Left kidney (tissue), 8 donors: ENCODE measurements at places on chromosomes 12 and 14. TPM values are rescaled to one million over a fixed set of nuclear protein-coding genes. Genes with fewer than 3 reads are reported as not detected.

DNA sequence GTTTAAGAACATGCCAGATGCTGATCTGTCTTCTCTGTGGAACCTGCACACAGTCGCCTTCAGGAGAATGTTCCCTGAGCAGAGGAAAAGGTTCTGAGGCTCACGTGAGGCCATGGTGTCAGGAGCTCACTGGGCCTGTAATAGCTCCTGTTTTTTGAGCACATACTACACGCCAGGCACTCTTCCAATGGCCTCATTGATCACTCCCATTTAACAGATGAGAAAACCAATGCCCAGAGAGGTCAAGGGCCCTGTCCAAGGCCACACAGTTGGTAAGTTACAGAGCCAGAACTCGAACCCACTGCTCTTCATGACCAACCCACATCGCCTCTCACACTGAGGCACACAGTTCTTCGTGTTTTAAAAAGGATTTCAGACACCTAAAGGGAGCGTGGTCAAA lies 7.3 kb upstream of the HHIPL1 start:
- DNase-seq: no peak

DNA sequence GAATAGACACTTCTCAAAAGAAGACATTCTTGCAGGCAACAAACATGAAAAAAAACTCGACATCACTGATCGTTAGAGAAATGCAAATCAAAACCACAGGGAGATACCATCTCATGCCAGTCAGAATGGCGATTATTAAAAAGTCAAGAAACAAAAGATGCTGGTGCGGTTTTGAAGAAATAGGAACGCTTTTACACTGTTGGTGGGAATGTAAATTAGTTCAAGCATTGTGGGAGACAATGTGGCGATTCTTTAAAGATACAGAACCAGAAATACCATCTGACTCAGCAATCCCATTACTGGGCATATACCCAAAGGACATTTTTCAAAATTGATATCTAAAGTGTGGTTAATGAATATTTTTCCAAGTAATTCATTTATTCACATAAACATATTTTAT lies 39.6 kb upstream of the LIN7A start:
- DNase-seq: no peak

DNA sequence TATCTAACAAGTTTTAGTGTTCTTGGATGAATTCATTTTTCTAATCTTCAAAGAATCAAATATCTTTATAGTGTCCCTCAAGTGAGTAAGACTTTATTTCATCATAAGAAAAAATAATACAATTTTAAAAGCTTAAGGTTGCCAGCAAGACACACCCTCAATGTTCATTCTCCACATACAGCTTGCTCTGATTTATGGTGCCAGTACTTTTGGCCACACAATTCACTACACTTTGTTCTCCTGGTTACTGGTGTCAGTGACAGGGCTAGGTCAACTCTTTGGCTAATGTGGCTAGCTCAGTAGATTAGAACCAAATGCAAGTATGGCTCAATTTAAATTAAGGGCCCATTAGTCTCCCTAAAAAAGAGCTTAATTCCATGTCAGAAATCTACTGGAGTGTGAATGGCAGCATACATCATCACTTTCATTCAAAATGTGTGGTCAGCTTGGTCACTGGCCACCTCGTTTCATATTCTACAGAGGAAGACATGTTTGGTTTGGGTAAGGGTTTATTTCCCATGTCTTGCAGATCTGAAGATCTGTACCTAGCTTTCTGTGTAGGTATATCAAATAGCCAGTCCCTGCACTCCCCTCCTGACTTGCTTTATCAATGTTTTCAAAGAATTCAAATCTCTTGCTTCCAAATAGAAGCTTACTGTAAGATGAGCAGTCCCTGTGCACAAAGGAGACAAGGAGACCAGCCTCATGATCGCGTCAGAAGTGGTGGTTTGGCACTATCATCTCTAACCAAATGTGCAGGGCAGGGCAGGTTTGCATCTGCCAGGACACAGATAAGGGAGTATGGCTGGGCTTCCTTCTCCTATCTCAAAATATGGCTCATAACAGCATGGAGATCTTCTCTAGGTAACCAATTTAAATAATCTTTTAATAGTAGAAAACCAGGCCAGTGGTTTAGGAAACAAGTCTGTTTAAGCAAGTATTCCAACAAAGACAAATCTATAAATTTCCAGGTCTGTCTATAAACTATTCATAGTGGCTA lies 31.3 kb downstream of the HECTD4 start:
- no peak for DNase-seq

ZDHHC22 gene
- 0.57 TPM for polyA plus RNA-seq

DNA sequence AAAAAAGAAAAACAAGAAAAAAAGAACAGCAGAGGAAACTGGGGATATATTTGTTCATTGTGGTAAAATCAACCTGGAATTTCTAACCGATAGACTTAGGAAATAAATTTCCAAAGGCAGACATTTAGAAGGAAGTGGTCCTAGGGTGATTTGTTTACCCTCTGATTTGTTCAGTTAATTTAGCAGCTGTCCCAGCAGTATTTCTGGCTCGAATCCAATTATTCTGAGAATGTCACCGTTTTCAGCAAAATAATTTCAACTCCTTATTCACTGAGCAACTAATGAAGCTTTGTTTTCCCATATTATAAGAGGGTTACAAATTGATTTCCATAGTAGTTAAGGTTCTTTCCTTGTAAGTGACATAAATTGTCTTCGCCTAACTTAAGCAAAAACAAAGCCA lies 285.2 kb upstream of the SYT10 start:
- no peak for DNase-seq

PSME2 gene
- 158 TPM for polyA plus RNA-seq

GLIPR1L1 gene
- 0.43 TPM for polyA plus RNA-seq

GRCh38 chr12:111757361-111758119 lies 9.2 kb upstream of the ALDH2 start:
- DNase-seq: no peak

SPIC gene
- not detected for polyA plus RNA-seq

- no peak for DNase-seq
Measured at GRCh38 chr12:77204083-77204482, 138.7 kb upstream of the E2F7 start.

PARP11 gene
- 22.1 TPM for polyA plus RNA-seq

APAF1 gene
- 46.2 TPM for polyA plus RNA-seq
